Osteoblast (primary cell): ENCODE measurements at places on chromosomes 7 and 10.

GRCh38 chr10:30583778-30584415 lies 45.7 kb downstream of the LYZL2 start:
- peak; percentile 76 for DNase-seq

GRCh38 chr7:26514633-26515032 lies 223.0 kb downstream of the SNX10 start:
- DNase-seq, result no peak

GRCh38 chr10:13758756-13759155 lies 172.0 kb downstream of the PRPF18 start:
- DNase-seq, result no peak

- peak; percentile 60 for DNase-seq
Observed at GRCh38 chr7:1559626-1560590, 3.9 kb upstream of the TMEM184A start.

GRCh38 chr7:154564676-154565075 lies 438.2 kb downstream of the PAXIP1 start:
- no peak for DNase-seq

GRCh38 chr7:32524631-32525030 lies 29.3 kb downstream of the AVL9 start:
- no peak for DNase-seq

DNA sequence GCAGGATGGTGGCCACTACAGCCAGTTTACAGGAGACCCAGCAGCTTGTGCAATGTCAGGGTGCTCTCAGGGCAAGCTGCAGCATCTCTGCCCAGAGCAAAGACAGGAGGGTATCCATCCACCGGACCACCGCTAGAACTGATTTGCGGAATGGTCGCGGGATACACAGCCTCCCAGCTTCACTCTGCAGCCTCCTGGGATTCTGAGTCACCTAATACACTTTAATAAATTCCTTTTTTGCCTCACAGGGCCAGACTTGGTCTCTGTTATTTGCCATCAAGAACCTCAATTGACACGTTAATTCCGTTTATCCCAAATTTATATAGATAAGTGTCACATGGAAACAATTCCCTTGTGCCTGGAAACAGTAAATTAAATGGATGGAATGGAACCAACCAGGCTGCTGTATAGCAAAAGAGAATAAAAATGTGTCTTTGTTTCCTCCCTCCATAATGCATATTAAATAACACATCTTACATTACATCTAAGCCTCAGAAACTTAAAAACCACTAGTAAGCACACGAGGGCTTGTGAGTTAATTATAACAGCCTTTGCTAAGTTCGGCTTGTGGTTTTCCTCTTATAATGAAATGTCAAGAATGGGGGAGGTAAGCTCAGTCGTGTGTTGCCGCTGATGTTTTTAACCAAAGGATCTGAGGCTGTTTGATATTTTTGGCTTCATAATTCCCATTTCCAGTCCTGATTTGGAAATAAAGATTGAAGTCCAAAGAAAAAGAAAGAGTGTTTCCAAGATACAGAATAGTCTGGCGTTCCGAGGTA lies 52.1 kb downstream of the ADRB1 start:
- DNase-seq, result peak; percentile 45

DNA sequence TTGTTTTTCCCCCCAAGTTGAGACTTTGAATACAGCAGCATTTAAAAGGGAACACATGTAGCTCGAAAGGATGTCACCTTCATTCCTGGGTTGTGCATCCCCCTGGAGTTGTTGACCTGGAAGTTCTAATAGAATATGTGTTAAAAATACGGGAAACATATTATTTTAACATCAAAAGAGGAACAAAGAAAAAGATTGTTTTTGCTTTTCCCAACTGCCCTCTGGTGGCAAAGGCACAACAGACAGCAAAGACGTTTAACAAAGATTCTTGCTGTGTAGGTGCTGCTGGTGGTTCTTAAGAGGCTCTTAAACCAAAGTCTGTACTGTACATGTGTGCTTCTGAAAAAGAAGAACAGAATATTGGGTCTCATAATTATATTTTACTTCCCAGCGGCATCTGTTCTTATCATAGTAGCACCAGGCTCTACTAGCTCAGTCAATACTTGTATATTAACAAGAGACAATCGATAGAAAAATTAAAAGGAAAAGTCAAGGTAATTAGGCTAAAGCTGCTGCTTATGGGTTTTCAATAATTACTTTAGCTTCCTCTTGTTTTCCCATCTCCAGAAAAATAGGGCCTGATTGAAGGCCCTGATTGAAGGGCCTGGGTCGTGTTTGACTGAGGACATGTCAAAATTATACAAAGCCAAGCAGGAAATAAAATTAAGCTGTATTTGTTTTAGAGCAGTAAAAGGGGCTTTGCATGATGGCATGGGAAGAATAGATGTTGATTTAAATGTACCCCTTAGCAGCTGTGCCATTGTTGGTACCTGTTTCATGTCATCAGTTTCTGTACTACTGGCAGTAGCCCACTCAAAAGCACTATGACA lies 384.2 kb upstream of the LRGUK start:
- DNase-seq, result no peak

DNA sequence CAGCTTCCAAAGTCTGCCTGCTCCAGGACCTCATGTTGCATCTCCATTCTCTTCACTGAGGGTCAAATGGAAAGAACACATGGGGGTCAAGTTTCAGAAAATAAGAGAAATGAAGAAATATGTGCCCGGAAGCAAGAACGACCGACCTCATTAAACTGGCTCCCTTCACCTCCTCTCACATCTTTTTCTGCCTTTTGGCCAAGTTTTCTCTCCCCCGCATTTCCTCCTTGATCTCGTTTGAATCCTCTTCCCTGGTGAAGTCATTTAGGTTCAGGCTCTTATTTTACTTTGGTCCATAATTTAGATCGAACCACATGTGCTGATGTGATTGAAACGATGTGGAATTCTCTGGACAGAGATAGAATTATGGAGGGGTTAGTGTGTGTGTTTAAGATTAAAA lies 44.2 kb downstream of the EGFR start:
- DNase-seq, result no peak

- DNase-seq, result peak; percentile 93
Observed at GRCh38 chr10:88989824-88990383, 694 bp upstream of the FAS start.

DNA sequence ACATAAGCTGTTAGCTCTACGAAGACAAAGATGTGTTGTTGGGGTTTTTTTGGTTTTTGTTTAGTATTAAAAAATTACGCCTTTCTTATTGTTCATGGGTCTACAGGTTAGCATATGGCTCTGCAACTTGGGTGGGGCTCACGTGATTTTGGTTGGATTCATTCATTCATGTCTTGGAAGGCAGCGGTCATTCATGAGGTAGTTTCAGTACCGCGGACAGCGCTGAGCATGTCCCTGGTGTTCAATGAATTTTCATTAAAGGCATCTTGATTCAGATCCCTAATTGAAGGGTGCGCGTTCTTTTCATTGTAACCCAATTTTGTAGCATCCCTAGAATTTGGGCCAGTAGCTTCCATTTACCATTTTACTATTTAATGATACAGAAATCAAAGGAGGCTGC lies 42.9 kb upstream of the TCERG1L start:
- no peak for DNase-seq
